Osteoblast (primary cell): ENCODE measurements at places on chromosomes 3 and 15. TPM values are rescaled to one million over a fixed set of nuclear protein-coding genes. Genes with fewer than 3 reads are reported as not detected.

Gene RETNLB
- not detected in 2 replicates for total RNA-seq

Gene HCLS1
- 2.9 and 4.1 TPM in 2 replicates for total RNA-seq

Gene THBS1
- 6,477 and 8,941 TPM in 2 replicates for total RNA-seq

Gene MYH15
- total RNA-seq: 0.36 and 0.59 TPM in 2 replicates

GRCh38 chr3:172125963-172126457, 86.6 kb downstream of the FNDC3B start:
- H3K4me3 ChIP-seq: no peak overlapping the region
- peaks cover 40% of the 10 kb centered on the region for H3K36me3 ChIP-seq
- H3K4me1 ChIP-seq: peaks cover 62% of the 10 kb centered on the region
- peak overlapping the region; percentile 52 for H3K27ac ChIP-seq
- DNase-seq: no peak

GRCh38 chr3:56157693-56158362, 310.4 kb downstream of the ERC2 start:
- H3K4me3 ChIP-seq: no peak overlapping the region
- H3K4me1 ChIP-seq: peaks cover 9% of the 10 kb centered on the region
- DNase-seq: peak; percentile 77

GRCh38 chr3:12828751-12829150, 12.6 kb downstream of the RPL32 start:
- H3K4me1 ChIP-seq: peaks cover 3% of the 10 kb centered on the region
- DNase-seq: no peak
- peaks cover 31% of the 10 kb centered on the region for H3K36me3 ChIP-seq
- H3K27me3 ChIP-seq: no peaks in the 10 kb centered on the region
- no peak overlapping the region for H3K27ac ChIP-seq
- H3K4me3 ChIP-seq: no peak overlapping the region

DNA sequence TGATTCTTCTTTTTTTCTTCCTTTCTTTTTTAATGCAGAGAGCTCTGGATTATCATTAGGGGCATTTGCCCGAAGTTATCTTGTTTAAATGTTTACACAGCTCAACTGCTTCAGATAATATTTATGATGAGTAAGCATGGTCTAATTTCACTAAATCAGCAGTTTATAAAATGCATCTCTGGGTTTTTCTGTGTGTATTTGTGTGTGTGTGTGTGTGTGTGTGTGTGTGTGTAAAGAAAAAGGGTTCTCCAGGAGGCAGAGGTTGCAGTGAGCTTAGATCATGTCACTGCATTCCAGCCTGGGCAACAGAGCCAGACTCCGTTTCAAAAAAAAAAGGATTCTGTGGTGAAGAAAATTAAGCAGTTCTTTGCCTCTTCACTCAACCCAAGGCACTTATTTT, 25.9 kb upstream of the TNFSF10 start:
- DNase-seq: no peak
- H3K36me3 ChIP-seq: no peaks in the 10 kb centered on the region
- no peak overlapping the region for H3K27ac ChIP-seq
- H3K27me3 ChIP-seq: no peaks in the 10 kb centered on the region
- H3K4me1 ChIP-seq: peaks cover 10% of the 10 kb centered on the region
- no peak overlapping the region for H3K4me3 ChIP-seq

DNA sequence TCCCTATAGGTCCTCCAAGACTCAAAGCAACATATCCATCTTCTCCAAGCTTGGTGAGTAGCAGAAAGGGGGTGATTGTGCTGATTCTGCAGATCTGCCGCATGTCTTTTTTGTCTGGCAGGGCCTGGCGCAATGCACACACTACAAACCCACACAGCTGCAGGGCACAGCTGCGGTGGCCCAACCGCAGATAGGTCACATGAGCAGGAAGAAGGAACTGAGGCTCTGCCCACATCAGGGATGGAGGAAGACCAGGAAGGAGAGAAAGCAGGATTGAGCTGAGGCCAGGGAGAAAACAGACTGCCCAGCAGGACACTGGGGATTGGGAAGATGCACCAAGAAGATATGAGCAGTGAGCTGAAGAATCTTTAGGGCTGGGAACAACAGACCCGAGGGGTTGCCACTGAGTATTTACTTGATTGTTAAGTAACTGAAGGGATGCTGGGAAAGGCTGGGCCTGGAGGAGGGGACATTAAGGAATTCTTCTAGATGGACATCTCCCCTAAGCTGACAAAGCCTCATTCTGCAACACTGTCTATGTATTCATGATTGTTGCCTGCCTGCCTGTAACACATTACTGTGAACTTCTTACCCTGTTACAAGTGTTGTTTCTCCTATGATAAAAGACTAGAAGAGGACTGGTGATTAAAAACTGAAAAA, 126.7 kb downstream of the MYLK start:
- DNase-seq: peak; percentile 52
- peaks cover 56% of the 10 kb centered on the region for H3K4me1 ChIP-seq
- no peaks in the 10 kb centered on the region for H3K27me3 ChIP-seq

GRCh38 chr15:48414015-48414414, 82.8 kb downstream of the DUT start:
- H3K27ac ChIP-seq: peak overlapping the region; percentile 92
- DNase-seq: peak; percentile 63
- peaks cover 81% of the 10 kb centered on the region for H3K36me3 ChIP-seq
- H3K4me1 ChIP-seq: peaks cover 49% of the 10 kb centered on the region
- no peaks in the 10 kb centered on the region for H3K27me3 ChIP-seq

DNA sequence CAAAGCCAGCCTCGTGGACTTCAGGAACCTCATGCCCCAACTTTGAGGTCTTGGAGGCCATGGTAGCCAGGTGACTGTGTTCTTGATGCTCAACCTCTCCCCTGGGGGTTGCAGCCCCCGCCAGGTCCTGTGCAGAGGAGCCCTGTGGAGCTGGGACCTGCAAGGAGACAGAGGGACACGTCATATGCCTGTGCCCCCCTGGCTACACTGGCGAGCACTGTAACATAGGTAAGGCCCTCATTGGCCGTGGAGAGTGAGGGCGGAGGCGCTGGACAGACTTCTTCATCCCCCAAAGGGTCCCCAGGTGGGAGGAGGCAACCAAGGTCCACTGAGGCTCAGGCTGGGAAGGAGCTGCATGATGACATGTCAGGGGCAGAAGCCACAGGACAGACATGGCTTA, 35.1 kb downstream of the HAPLN3 start:
- no peak for DNase-seq
- peaks cover under 1% of the 10 kb centered on the region for H3K27me3 ChIP-seq
- H3K36me3 ChIP-seq: no peaks in the 10 kb centered on the region
